ENCODE measurements at places on chromosomes 12 and 14.

DNA sequence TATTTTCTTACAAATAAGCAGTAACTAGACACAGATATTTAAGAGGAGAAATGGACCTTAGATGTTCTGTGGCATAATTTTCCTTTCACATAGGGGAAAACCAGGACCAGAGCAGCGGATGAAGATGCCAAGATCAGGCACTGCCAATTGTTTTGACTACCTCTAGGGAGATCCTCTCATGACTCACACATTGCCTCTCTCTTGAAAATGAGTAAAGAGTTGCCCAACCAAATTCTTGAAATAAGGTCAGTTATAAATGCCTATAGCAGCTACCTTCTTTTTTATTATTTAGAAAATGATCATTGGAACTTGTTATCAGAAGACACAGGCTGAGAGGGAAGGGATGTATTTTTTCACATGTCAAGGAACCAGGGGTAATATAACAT lies 263.4 kb upstream of the PLEKHG7 start:
- no peak for DNase-seq

- DNase-seq: no peak
Measured at GRCh38 chr12:87157791-87158190, 871.4 kb downstream of the C12orf50 start.

- no peak for DNase-seq
Measured at GRCh38 chr14:33689680-33690079, 261.2 kb downstream of the EGLN3 start.

DNA sequence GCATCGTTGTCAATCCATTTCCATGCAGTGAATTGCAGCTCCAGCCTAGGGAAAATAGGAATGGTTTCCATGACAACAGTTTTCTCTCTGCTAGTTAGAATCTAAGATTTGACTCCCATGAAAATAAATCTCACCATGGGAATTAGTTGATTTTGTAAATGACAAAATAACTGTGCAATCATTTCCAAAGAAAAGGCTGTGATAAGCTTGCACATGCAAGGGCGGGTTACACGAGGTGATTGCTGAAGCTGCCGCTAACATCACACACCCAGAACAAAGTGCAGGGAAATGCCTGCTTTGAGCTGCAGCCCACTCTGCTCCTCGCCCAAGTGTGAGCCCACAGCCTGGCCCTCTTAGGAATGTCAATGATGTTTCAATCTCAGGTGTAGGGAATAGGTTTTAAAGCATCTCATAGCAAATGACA lies 53.8 kb downstream of the TRIM9 start:
- no peak for DNase-seq

- no peak for DNase-seq
Measured at GRCh38 chr12:26331136-26331535, 135.8 kb downstream of the SSPN start.

DNA sequence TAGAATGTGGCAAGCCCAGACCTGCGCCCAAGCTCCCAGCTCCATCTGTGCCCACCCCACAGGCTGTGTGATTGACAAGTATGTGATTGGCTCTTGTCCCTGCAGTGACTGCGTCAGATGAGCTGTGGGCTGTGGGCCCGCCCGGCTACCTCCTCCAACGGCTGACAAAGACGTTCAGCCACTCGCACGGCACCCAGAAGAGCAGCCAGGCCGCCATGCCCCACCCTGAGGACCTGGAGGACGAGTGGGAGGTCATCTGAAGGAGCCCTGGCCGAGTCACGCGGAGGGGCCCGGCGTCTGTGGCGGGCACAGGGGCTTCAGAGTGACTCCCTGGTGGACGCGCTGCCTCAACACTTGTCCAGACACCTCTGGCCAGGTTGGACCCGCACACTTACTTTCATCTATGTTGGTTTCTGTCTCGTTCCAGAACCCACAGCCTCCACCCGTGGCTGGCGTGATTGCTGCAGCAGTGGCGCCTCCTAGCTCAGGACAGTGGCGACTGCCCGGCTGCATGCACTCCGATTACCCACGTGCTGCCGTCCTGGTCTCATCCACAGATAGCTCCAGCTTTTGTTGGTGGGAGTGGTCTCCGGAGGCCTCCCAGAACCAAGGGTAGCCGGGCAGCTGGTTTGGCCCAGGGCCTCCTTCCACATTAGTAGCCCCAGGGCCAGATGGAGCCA lies 11.4 kb downstream of the ANKRD9 start:
- DNase-seq: no peak

DNA sequence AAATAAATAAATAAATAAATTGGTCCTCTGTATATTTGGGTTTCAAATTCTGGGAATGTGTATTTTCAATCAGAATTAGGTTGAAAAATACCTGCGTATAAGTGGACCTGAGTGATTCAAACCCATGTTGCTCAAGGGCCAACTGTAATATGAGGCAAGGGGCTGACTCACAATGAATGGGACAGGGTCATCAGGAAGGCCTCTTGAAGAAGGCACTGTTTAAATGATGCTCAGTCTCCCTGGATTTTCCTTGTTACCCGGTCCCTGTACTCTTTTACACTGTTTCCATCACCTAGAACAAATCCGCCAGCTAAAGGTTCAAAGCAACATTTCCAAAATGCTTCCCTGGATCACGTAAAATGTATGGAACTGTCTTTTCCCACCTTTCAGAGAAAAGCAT lies 3.8 kb downstream of the PSMB5 start:
- no peak for DNase-seq

GRCh38 chr14:30445011-30445793 lies 113.8 kb upstream of the G2E3 start:
- DNase-seq: no peak

- no peak for DNase-seq
Measured at GRCh38 chr14:95418858-95419257, 97.6 kb downstream of the SYNE3 start.

- no peak for DNase-seq
Measured at GRCh38 chr12:58803908-58804307, 116.4 kb downstream of the LRIG3 start.

DNA sequence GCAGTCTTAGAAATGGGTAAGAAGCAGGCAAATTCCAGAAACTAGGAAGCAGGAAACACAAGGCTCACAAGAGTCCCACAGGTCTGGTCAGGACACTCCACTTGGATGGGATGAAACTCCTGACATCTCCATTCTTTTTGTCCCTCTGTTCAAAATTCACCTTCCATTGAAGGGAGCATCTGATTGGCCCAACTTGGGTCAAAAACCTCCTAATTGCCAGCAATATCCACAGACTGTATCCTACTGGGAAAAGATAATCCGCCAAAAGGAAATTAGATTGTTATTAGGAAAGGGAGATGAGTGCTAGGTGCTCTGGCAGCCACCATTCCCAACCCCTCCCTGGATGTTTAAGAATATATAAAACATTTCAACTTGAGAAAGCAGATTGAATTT lies 256.9 kb downstream of the ZFP36L1 start:
- DNase-seq: no peak

- no peak for DNase-seq
Measured at GRCh38 chr14:99198746-99199502, 73.1 kb downstream of the BCL11B start.

DNA sequence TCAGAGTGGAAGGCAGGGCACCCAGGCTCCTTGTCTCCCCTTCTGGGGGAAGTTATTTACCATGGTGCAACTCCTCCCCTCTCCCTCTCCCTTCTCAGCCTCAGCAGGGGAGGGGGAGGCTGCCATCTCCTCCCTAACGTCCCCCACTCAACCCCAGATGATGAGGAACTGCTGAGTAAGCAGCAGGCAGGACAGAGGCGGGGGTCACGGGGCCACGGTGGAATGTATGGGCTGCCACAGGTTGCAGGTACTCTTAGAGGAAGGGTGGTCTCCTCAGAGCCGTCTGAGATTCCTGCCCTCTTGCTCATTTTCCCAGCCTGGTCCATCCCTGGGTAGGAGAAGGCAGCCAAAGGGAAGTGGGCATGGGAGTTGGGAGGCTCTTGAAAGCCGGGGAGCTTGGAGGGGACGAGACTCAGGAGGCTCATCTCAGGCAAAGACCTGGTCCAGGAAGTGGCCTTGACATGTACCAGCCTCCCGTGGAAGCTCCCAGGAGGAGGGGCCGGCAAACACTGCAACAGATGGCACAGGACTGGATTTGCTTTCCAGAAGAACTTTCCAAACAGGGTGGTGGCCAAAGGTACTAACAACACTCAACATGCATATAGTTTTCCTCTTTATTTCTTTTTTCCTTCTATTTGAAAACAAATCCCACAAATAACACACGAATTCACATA lies 19.0 kb downstream of the RIN3 start:
- no peak for DNase-seq

GRCh38 chr12:8033153-8034044 lies 883 bp downstream of the FOXJ2 start:
- peak; percentile 55 for DNase-seq

DNA sequence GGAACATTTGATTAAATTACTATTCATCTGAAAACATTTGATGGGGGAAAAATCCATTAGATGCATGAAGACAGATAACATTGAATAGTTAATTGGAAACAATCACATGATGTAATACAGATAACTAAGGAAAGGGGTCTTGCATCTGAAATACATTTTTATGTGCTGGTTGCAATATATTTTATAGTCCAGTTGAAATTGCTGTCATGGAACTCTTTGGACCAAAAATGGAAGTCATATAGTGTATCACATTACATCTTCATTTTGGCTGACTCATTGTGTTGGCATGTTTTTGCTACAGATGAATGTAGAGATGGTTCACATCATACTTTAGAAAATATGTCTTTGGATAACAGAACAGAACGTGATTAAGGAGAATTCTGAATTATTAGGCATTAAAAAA lies 43.0 kb upstream of the GNPNAT1 start:
- DNase-seq: no peak

DNA sequence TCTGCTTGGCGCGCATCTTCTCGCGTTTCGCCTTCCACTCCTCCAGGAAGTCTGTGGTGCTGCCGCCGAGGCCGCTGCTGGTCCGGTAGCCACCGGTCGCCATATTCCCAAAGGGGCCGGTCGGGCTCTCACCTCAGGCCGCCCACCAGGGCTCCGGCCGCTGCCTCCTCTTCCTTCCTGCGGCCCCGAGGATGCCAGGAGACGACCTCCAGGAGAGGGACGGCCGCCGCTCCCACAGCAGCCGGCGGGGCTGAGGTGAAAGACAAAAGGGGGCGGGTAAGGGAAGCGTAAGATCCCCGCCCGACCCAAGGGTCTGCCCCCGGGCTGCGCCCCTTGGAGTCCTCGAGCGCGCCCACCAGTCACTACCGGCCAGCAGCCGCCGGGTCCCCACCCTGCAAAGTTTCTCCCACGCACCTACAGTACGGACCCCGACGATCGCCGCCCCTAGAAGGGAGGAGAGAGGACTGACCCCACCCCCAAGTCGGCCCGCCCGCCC lies 574 bp downstream of the PAWR start:
- no peak for DNase-seq

DNA sequence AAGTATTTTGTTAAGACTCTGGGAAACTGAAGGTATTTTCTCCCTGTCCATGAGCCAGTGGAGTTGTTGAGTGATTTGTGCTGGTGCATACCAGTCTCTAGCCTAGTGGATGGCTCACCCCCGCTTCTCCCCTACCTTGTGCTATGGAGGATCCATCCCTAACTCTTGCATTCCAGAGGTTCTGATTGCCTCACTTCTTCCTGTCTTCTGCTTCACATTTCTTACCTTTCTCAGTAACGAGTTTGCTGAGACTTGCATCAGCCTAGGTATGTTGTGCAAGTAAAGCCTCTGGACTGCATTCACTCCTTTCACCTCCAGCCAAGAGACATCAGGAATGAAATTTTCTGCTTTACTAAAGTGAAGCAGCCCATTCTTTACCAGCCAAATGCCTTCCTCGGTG lies 391.6 kb downstream of the ZFP36L1 start:
- no peak for DNase-seq

DNA sequence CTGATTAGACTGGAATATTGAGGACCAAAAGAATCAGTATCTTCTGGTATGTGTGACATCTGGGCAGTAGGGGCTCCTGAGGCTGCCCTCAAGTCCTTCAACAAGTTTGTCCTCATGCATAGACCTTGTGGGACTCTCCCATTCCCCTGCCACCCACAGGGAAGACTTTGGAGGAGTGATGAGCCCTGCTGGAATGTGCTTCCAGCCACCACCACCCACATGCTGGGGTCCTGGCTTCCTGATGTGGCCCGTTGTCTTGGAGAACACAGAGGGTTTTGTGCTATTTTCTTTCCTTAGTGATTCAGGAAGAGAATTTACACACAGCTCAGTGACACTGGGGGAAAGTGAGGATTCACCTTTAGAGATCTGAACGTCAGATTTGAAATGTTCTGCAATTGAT lies 29.2 kb upstream of the SEL1L start:
- no peak for DNase-seq

DNA sequence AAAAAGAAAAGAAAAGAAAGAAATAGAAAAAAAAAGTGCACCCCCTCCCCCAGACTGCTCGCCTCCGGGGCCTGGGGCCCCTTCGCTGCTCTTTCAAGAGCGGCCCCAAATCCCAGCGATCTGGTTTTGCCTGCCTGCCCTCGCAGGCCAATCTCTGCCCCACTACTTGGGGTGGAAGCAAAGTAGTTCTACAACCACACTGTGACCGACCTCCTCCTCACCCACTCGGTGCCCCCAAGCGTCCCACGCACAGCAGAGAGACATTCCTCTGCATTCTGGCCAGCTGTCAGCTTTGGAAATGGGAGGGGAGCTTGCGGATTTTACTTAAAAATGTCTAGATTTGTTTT lies 2.4 kb upstream of the TBX3 start:
- DNase-seq: no peak

- DNase-seq: no peak
Measured at GRCh38 chr14:99931308-99931707, 133.9 kb upstream of the EVL start.

GRCh38 chr14:103533999-103534575 lies 5.1 kb downstream of the TRMT61A start:
- DNase-seq: no peak

DNA sequence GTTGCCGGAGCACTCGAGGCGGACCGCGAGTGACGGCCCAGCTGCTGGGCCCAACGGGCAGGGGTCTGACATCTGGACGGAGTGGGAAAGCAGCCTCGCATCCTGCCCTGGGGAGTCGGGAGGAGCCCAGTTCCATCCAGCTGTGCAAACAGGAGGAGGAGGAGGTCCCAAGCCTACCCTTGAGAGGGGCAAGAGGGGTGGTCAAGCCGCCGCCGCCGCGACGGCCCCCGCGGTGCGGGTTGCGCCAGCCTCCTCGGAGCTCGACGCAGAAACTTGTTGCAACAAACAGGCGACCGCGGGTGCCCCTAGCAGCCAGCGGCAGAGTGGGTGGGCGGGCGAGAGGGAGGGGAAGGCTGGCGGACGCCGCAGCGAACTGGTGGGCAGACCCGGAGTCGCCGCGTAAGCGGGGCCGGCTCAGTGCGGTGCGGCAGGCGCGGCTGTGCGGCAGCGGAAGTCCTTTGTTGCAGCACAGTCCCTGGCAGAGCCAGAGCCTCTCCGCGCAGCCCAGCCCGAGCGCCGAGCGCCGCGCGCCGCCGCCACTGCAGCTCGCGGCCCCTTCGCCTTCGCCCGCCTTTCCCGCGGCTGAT lies at the start of gene ZBTB1:
Gene ZBTB1, plus strand, starts transcription at position 461 of the 587 bp plus-strand sequence. CDS start 16,735 bp downstream, outside the sequence.
- peak; percentile 87 for DNase-seq

- DNase-seq: no peak
Measured at GRCh38 chr12:43115441-43116160, 436.4 kb downstream of the ADAMTS20 start.

DNA sequence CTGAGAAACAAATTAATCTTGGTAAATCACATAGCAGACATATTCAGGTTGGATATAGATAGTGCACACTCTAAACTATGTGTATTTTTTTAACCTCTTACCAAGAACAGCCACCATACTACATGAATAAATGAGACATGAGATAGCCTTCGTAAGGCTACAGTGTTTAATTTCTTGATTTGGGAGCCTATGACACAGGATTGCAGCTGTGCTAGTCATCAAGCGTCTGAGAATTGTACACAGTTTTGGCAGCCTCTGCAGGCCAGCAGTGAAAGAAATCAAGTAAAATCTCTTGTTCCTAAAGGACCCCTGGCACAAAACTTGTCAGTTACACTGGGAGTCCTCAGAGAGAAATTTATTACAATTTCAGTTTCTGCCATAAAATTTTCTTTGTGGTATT lies 236.1 kb downstream of the C12orf50 start:
- DNase-seq: no peak

Measured in activated CD8-positive, alpha-beta memory T cell treated with anti-CD3 and anti-CD28 coated beads, Interleukin-2, amount 50 U/mL, for 4 hours (primary cell).